ENCODE measurements at places on chromosomes 5 and 9. TPM values are rescaled to one million over a fixed set of nuclear protein-coding genes. Genes with fewer than 3 reads are reported as not detected.

DNA sequence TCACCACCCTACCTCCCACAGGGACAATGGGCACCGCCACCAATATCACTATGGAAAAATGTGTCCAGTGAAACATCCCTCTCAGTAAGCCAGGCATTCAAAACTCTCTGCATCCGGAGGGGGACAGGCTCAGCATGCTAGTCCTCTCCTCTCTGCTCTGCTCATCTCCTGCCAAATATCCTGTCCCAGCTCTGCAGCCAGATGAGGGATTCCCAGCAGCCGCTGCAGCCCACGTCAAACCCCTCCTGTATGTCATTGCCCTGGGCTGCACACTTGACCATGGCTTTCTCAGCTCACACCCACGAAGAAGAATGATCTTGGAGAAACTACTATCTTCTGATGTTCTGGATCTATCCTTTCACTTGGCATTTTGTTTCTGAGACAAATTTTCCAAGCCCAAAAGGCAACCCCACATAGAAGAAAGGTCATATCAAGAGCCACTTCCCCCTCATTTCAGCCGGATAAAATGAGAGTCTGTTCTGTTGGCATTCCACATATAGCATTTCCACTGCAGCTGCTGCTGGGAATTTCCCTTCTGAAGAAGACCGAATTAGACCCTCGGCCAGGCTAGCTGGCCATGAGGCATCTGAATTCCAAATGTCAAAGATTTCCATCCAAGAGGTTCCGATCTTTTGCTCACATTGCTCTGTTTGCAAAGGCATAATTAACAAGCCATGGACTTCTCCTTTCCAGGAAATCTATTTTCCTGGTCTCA lies 338.0 kb downstream of the ACTL7B start:
- no peak overlapping the region for H3K4me3 ChIP-seq
- no peak for DNase-seq
- H3K27me3 ChIP-seq, result no peaks in the 10 kb centered on the region
- no peak overlapping the region for H3K27ac ChIP-seq

DNA sequence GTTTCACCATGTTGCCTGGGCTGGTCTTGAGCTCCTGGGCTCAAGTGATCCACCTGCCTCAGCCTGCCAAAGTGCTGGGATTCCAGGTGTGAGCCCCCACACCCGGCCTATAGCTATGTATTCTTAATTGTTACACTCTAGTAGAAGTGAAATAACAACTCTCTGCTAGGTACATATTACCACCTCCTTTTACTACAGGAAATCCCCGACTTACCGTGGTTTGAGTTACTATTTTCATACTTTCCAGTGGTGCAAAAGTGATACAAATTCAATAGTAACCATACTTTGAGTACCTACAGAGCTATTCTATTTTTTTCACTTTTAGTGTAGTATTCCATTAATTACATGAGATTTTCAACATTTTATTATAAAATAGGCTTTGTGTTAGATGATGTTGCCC lies 719 bp downstream of the ARL14EPL start:
- no peak for DNase-seq
- H3K27me3 ChIP-seq, result no peaks in the 10 kb centered on the region
- H3K27ac ChIP-seq, result no peak overlapping the region
- no peak overlapping the region for H3K4me3 ChIP-seq
- H3K36me3 ChIP-seq, result no peaks in the 10 kb centered on the region

GRCh38 chr5:68521776-68522175 lies 306.2 kb downstream of the PIK3R1 start:
- no peak for DNase-seq
- no peak overlapping the region for H3K27ac ChIP-seq
- no peaks in the 10 kb centered on the region for H3K36me3 ChIP-seq
- no peaks in the 10 kb centered on the region for H3K27me3 ChIP-seq

DNA sequence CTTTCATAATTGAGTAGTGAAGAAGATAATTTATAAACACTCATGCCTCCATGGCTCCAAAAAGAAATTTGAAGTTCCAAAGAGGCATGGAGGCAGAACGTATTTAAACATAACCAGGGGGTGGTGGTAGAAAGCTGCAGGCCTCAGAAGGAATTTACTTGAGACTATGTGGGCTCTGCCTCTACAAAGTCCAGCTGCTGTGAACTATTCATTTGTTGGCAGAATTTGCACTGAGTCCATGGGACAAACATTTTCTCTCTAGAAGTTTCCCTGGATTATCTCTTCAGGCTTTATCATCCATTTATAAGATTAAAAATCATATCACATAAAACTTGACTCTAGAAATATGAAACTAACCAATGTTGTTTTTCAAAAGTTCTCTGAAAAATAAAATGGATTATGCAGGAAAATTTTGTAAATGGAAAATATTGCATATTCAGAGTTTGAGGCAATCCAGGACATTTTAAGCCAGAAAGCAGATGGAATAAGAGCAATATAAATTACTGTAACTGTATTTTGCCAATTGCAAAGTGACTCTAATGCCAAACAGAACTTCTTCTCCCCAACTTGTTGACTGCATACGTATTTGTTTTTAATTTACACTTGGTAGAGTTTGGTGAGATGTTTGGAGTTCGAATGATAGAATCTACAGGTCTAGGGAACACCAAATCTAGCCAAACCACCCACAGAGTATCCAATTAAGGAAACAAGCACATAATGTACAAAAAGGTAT lies 258.2 kb downstream of the ENC1 start:
- DNase-seq, result no peak
- no peak overlapping the region for H3K27ac ChIP-seq
- H3K4me3 ChIP-seq, result no peak overlapping the region
- no peaks in the 10 kb centered on the region for H3K36me3 ChIP-seq
- peaks cover 8% of the 10 kb centered on the region for H3K4me1 ChIP-seq

GRCh38 chr5:112684737-112685136 lies 52.9 kb upstream of the APC start:
- no peak overlapping the region for H3K4me3 ChIP-seq
- H3K27me3 ChIP-seq, result no peaks in the 10 kb centered on the region
- no peaks in the 10 kb centered on the region for H3K36me3 ChIP-seq

DNA sequence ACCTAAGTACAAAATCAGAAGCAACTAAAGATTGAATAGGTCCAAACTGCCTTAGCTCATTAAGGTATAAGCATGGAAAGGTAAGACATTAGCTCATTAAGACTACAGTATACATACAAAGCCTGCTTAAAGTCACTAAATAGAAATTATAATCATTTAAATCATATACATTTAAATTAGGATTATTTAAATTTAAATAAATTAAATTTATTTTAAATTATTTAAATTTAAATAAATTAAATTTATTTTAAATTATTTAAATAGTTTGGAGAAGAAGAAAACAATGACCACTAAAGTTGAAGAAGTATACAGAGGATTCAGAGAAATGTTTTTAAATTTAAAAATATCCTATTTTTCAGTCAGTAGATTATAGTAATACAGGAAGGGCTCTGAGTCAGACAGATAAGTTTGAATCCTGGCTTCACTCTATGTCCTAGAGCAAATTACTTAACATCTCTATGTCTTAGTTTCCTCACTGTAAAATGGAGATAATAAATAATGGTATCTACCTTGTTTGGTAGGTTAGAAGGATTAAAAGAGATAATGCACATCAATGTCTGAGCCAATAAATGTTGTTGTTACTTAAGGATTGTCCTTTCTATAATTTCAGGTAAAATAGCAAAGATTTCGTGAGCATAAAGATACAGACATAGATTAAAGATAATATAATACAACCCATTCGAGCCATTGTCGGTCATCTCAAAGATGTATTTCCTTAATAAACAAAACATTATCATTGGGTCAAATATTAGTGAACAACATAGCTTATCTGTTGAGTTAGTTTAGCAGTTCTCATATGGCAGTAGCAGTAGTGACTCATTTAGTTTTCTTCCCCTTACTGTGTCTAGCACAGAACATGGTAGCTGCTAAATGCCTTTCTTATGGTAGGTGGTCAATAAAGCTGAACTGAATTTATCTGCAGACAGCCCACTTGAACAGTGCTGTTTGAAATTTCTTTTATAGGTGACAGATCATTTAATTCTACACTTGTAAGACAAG lies 100.6 kb downstream of the KIAA0825 start:
- no peak overlapping the region for H3K4me3 ChIP-seq
- DNase-seq, result no peak
- no peaks in the 10 kb centered on the region for H3K4me1 ChIP-seq
- H3K36me3 ChIP-seq, result no peaks in the 10 kb centered on the region
- no peaks in the 10 kb centered on the region for H3K27me3 ChIP-seq
- no peak overlapping the region for H3K27ac ChIP-seq

The TEK gene
- 31.8 TPM for total RNA-seq

- DNase-seq, result no peak
- H3K27me3 ChIP-seq, result no peaks in the 10 kb centered on the region
- H3K4me3 ChIP-seq, result no peak overlapping the region
- H3K4me1 ChIP-seq, result peaks cover 4% of the 10 kb centered on the region
- H3K36me3 ChIP-seq, result no peaks in the 10 kb centered on the region
- no peak overlapping the region for H3K27ac ChIP-seq
Observed at GRCh38 chr9:128155736-128156500, 4.1 kb upstream of the BBLN start.

- no peak for DNase-seq
- no peaks in the 10 kb centered on the region for H3K27me3 ChIP-seq
- no peak overlapping the region for H3K27ac ChIP-seq
- H3K4me3 ChIP-seq, result no peak overlapping the region
Observed at GRCh38 chr5:117131048-117131679, 556.5 kb upstream of the SEMA6A start.

- no peak overlapping the region for H3K27ac ChIP-seq
- no peaks in the 10 kb centered on the region for H3K27me3 ChIP-seq
- no peaks in the 10 kb centered on the region for H3K36me3 ChIP-seq
- no peak overlapping the region for H3K4me3 ChIP-seq
- no peaks in the 10 kb centered on the region for H3K4me1 ChIP-seq
Observed at GRCh38 chr5:74415695-74416102, 224.8 kb downstream of the ENC1 start.

DNA sequence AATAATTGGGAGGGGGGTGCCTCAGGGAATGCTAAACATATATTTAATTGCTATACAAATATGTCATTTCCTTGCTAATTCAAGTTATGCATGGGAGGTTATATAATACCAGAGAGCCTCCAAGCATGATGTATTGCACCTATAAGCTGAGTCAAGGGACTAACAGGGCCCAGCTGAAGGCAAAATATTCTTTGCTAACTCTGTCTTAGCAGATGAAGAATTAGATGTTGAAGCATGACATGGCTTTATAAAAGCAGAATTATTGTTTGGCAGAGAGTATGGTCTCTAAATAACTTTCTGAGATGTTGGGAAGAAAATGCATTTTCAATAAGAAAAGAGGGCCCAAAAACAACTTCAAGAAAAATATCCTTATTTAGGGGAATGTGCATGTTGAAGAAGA lies 60.4 kb downstream of the SGCD start:
- H3K27me3 ChIP-seq, result no peaks in the 10 kb centered on the region
- no peaks in the 10 kb centered on the region for H3K4me1 ChIP-seq
- H3K36me3 ChIP-seq, result no peaks in the 10 kb centered on the region
- no peak overlapping the region for H3K27ac ChIP-seq
- no peak for DNase-seq

- no peak overlapping the region for H3K4me3 ChIP-seq
- no peak overlapping the region for H3K27ac ChIP-seq
- H3K36me3 ChIP-seq, result no peaks in the 10 kb centered on the region
- H3K27me3 ChIP-seq, result no peaks in the 10 kb centered on the region
- DNase-seq, result no peak
Observed at GRCh38 chr5:108417166-108417670, 35.3 kb upstream of the FBXL17 start.

DNA sequence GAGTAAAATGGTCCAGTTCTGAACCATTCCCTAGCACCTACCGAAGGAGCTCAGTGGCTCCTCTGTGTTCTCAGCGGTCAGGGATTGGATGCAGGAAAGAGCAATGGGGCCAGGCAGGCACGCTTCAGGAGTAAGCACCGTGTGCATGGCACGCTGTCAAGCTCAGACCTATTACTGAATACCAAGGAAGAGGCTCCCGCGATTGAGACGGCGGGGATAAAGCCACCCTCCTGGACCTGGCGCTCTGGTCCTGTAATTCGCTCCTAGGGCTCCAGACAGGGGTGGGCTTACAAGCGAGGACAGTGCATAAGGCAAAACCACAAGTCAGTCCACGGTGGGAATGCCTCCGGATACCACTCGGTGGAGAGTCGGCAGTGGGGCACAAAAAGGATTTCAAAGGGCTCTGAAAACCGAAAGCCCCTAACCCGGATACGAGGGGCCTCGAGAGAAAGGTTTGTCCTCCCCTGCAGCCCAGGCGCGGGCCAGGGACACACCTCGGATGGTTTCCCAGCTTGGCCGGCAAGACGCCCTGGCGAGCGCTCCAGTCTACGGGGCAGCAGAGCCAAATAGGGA lies 988 bp downstream of the OXCT1 start:
- no peaks in the 10 kb centered on the region for H3K36me3 ChIP-seq
- peak overlapping the region; percentile 84 for H3K4me3 ChIP-seq
- H3K27ac ChIP-seq, result peak overlapping the region; percentile 97
- DNase-seq, result peak; percentile 87

GRCh38 chr5:180873615-180874520 lies 12.8 kb upstream of the ZFP62 start:
- H3K27me3 ChIP-seq, result no peaks in the 10 kb centered on the region
- H3K4me1 ChIP-seq, result no peaks in the 10 kb centered on the region
- no peak overlapping the region for H3K27ac ChIP-seq
- no peak for DNase-seq

- H3K4me3 ChIP-seq, result no peak overlapping the region
- H3K36me3 ChIP-seq, result no peaks in the 10 kb centered on the region
- H3K27ac ChIP-seq, result peak overlapping the region; percentile 60
- H3K27me3 ChIP-seq, result no peaks in the 10 kb centered on the region
- H3K4me1 ChIP-seq, result peaks cover 7% of the 10 kb centered on the region
Observed at GRCh38 chr5:73822989-73823339, 197.0 kb downstream of the ARHGEF28 start.

The MYORG gene
- total RNA-seq, result 11.0 TPM

The SV2C gene
- not detected for total RNA-seq

GRCh38 chr9:132175431-132175830 lies 13.6 kb downstream of the NTNG2 start:
- DNase-seq, result no peak
- H3K27me3 ChIP-seq, result no peaks in the 10 kb centered on the region
- H3K27ac ChIP-seq, result no peak overlapping the region
- no peak overlapping the region for H3K4me3 ChIP-seq
- no peaks in the 10 kb centered on the region for H3K36me3 ChIP-seq

The FBN2 gene
- 0.11 TPM for total RNA-seq

The CPEB4 gene
- total RNA-seq, result 37.4 TPM

DNA sequence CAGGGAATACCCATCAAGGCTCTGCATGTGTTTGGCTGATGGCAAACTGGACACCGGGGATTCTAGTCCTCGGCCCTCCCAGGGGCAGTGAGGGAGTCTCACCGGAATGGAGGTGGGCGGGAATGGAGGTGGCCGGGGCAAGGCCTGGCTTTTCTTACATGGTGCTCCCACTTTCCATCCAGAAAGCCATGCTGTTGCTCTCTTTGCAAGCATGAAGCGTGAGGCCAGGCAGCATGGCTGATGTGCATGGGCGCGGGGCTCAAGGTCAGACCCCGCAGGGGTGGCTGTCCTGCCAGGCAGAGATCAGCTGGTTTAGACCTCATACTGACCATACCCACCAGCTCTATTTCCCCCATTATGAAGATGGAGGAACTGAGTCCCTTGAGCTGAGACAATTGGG lies 108.0 kb upstream of the PHYKPL start:
- no peak for DNase-seq
- H3K4me1 ChIP-seq, result no peaks in the 10 kb centered on the region
- H3K4me3 ChIP-seq, result no peak overlapping the region

Measured in ascending aorta (tissue), 2 donors.